ENCODE measurements at places on chromosomes 12 and 14.

- no peak for DNase-seq
These were observed 1073.6 kb upstream of the TMEM132C start for GRCh38 chr12:127193341-127193740.

- no peak for DNase-seq
These were observed 6.1 kb upstream of the CD9 start for GRCh38 chr12:6193853-6194815.

DNA sequence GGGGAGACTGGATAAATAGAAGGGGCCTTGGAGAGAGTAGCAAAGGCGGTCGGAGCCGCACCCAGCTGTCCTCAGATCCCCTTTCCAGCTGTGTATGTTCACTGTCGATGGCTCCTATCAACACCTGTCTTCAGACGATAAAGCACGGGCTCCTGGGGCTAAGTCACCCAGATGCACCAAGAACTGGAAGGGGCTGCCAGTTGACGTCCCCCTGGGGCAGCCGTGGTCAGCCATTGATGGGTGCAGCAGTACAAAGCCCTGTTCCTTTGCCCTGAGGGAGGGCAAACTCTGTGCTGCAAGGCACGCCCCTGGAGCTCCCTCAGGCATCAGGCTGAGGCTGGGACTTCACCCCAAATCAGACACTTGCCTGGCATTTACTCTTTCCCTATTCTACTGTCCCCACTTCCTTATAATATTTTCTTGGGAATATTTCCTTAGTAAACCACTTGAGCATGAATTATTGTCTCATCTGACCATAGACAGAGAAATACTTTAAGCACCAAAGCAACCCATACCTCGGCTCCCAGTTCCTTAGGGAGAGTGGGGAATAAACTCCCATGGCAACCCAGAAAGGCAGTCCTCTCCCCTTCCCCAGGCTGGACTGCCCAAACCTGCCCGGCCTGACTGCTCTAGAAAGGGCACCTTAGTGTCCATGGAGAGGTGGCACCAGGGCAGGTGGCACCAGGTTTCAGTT, 59.6 kb upstream of the SCN8A start:
- no peak for DNase-seq

- no peak for DNase-seq
These were observed 15.4 kb downstream of the CLMN start for GRCh38 chr14:95304342-95304741.

DNA sequence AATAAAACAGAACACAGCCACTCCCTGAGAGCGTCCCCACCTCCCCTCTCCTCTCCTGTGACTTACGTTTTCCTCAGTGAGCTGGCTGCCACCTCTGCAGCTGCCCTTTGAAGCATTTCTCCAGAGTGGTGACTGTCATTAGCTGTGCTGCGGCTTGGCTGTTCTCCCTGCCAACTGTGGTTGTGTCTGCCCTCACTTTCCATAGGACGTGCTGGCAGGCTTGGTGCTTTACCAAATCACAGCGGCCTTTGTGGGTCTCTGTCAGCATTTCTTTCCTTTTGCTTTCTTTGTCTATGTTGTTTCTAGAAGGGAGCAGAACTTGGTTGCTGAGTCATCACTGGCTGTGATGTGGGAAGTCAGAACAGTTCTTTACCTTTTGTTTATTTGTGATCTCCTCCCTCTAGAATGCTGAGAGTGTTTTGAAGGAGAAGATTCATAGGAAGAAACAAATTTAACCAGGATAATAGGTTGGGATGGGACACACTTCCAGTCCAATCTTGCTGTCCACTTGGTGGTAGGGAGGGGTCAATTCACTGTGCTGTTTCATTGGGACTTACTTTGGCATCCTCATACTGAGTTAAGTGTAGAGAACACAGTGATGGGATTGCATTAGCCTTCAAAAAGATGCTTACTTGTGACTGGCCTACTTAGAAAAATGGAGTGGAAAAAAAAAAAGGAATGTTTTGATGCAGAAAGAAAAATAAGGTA, 88.2 kb downstream of the TMX1 start:
- no peak for DNase-seq

Measured in T-helper 17 cell (primary cell).